ENCODE measurements at places on chromosomes 5 and 9. TPM values are rescaled to one million over a fixed set of nuclear protein-coding genes. Genes with fewer than 3 reads are reported as not detected.
A peak's percentile ranks its signal among the peaks of the same experiment; 100 is the strongest.

DNA sequence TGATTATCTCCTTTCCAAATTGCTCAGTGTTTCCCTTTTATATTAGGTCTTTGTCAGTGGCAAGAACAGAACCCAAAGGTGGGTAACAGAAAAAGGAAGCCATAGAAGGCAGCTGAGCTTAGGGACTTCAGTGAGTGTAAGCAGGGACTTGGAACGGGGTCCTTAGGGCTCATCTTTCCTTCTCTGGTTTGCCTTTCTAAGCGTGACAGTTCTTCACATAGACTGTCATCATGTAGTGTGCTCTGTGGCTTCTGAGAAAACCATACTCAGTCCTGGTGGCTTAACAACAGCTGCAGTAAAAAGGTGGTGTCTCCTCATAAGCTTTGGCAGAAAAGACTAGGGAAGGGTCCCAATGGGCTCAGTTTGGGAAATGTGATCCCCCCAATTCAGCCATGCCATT lies 108.8 kb downstream of the SLC12A2 start:
- peaks cover 4% of the 10 kb centered on the region for H3K4me1 ChIP-seq
- peaks cover 46% of the 10 kb centered on the region for H3K36me3 ChIP-seq
- no peak for DNase-seq
- H3K27me3 ChIP-seq: no peaks in the 10 kb centered on the region
- H3K27ac ChIP-seq: no peak overlapping the region

GRCh38 chr9:114691956-114692295 lies 9.9 kb upstream of the TEX48 start:
- no peaks in the 10 kb centered on the region for H3K36me3 ChIP-seq
- DNase-seq: no peak
- no peaks in the 10 kb centered on the region for H3K27me3 ChIP-seq
- no peaks in the 10 kb centered on the region for H3K4me1 ChIP-seq
- H3K4me3 ChIP-seq: no peak overlapping the region

DNA sequence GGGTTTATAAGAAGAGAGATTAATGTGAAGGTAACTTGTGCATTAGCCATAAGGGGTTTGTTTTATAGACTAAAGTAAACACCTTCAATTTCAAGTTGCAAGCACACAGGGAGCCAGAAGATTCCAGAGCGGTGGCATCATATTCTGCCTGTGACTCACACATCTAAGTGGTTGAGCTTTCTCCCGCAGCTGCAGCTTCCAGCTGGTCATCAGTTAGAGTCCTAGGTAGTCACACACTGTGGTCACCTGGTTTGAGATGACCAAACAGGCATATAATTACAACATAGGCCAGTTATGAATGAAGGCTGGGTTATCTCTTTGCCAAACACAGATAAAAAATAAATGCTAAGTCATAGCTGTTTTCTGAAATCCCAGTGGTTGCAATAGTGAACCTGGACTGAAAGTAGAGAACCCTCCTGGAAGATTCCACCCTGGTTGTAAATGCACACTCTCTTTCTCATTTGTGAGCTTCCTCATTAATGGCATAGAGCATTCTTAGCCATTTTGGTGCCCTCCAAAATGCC lies 171.3 kb downstream of the GDNF start:
- H3K27me3 ChIP-seq: no peaks in the 10 kb centered on the region
- H3K36me3 ChIP-seq: no peaks in the 10 kb centered on the region
- peak overlapping the region; percentile 48 for H3K27ac ChIP-seq

DNA sequence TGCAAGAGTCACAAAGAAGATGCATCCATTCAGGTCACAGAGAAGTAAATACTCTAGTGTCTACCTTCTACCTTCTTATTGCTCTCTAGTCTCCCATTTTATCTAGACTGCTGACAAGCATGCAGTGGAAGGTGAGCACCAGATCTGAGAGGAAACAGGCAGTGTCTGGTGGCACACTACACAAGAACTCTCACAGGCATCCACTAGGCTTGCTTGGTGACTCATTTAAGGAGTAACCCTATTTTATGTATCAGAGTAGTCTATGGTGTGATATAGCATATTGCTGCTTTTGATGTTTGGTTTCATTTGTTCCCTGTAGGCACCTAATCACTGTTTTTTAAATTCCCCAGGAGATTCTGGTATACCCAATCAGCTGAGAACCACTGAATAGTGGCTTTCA lies 1.6 kb upstream of the THBS4 start:
- no peak overlapping the region for H3K27ac ChIP-seq
- peaks cover 20% of the 10 kb centered on the region for H3K27me3 ChIP-seq
- no peak overlapping the region for H3K4me3 ChIP-seq
- no peak for DNase-seq
- H3K36me3 ChIP-seq: no peaks in the 10 kb centered on the region
- H3K4me1 ChIP-seq: peaks cover 5% of the 10 kb centered on the region

GRCh38 chr5:150789943-150790611 lies 11.5 kb downstream of the SMIM3 start:
- H3K27me3 ChIP-seq: no peaks in the 10 kb centered on the region
- H3K4me1 ChIP-seq: peaks cover 48% of the 10 kb centered on the region
- H3K36me3 ChIP-seq: no peaks in the 10 kb centered on the region
- DNase-seq: no peak
- H3K4me3 ChIP-seq: no peak overlapping the region

- no peak for DNase-seq
- H3K4me1 ChIP-seq: peaks cover 18% of the 10 kb centered on the region
- H3K27me3 ChIP-seq: no peaks in the 10 kb centered on the region
- peak overlapping the region; percentile 22 for H3K4me3 ChIP-seq
- no peaks in the 10 kb centered on the region for H3K36me3 ChIP-seq
These were observed 138.9 kb upstream of the PHYKPL start for GRCh38 chr5:178371362-178372111.

Gene SOX30
- total RNA-seq: 0.17 TPM

Gene YTHDC2
- total RNA-seq: 15.0 TPM
